ENCODE measurements at places on chromosomes 3 and 15. TPM values are rescaled to one million over a fixed set of nuclear protein-coding genes. Genes with fewer than 3 reads are reported as not detected.

DNA sequence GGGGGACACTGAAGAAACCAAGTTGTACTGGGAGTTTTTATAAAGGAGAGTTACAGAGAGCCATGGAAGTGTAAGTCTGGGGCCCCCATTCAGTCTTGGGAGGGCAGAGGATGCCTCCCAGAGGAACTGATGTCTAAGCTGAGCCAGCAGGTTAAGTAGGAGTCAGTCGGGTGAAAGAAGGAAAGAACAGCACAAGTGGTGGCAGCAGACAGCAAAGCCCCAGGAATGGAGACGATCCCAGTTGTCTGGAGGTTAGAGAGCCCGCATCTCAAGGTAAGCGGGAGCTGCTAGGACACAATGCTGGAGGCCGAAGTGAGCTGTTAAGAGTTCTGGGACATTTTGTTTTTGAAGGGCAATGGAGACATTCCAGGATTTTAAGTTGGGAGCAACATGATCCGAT lies 88.8 kb downstream of the TAMM41 start:
- no peak for DNase-seq

DNA sequence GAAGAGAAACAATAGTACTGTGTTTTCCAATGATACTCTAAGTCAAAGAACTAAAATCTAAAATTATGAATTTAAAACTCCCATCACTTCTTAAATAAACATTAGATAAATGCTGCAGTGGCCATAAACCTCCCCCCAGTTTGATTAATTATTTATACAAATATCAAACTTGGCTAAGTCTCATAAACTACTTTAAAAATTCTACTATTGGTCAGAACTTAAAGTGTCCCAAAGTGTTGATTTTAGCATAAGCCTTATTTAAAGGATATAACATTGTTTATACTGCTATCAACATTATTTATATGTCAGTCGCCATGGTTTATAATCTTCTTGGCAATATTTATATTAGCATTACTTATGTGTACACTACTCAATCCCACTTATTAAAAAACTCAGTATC lies 132.4 kb downstream of the SCAPER start:
- no peak for DNase-seq

DNA sequence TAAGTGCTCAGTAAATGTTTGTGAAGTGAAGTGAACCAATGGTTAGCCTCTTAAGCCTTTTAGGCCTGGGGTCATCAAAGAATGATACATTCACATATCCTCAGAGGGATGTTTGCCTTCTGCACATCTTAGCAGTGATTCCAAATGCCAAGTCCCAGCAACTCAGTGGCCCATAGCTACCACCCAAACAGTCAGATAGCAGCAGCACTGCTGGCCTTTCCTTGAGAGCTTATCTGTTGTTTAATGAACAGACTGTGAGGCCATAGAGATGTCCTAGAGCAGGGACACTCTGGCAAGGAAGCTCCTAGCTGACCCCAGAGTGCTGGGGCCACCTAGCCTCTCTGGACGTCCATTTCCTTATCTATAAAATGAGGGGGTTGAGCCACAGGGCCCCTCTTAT lies 86.8 kb downstream of the CYP19A1 start:
- DNase-seq = no peak

DNA sequence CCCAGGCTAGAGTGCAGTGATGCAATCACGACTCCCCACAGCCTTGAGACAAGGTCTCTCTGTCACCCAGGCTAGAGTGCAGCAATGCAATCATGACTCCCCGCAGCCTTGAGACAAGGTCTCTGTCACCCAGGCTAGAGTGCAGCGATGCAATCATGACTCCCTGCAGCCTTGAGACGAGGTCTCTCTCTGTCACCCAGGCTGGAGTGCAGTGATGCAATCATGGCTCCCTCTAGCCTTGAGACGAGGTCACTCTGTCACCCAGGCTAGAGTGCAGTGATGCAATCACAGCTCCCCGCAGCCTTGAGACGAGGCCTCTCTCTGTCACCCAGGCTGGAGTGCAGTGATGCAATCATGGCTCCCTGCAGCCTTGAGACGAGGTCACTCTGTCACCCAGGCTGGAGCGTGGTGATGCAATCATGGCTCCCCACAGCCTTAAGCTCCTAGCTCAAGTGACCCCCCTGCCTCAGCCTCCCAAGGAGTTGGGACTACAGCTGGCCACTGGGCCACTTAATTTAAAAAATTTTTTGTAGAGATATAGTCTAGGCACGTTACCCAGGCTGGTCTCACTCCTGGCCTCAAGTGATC lies 26.1 kb downstream of the TFRC start:
- DNase-seq = no peak

DNA sequence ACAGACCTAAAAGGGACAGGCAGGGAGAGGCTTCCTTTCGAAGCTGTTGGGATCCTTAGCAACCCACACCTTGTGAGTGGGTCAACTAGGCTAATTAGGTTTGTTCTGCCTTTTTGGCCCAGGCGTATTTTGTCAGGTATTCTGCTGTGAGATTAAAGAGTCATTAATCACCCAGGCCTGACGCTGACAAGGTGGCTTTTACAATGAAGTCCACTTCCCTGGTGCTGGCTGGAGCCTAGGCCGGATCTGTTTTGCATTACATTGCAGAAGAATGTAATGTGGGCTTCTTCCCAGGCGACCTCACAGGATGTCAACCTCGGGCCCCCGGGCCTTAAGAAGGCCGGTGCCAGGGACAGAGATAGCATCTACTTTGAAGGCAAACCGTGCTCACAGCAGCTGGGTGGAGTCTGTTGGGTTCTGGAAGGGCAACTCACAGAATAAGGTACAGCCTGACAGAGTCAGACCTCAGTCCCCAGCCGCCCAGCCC lies 76.9 kb downstream of the HES1 start:
- DNase-seq = no peak

HTR3E gene
- polyA plus RNA-seq = not detected

DNA sequence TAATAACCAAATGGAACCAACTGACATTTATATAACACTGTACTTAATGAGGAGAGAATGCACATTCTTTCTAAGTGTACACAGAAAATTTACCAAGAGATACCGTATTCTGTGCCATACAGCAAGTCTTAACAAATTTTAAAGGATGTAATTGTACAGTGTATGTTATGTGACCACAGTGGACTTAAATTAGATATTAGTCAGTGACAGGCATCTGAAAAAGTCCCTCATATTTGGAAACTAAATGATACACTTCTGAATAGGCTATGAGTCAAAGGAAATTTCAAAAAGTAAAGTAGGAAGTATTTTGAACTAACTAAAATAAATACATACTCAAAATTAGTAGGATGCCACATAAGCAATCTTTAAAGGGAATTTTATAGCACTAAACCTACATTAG lies 59.6 kb upstream of the P3H2 start:
- peak; percentile 88 for DNase-seq

- no peak for DNase-seq
Observed at GRCh38 chr15:24683736-24684135, 8.2 kb downstream of the NPAP1 start.

CFAP100 gene
- not detected for polyA plus RNA-seq

GRCh38 chr3:148711981-148712666 lies 14.4 kb downstream of the AGTR1 start:
- DNase-seq = no peak

ARGFX gene
- not detected for polyA plus RNA-seq

DNA sequence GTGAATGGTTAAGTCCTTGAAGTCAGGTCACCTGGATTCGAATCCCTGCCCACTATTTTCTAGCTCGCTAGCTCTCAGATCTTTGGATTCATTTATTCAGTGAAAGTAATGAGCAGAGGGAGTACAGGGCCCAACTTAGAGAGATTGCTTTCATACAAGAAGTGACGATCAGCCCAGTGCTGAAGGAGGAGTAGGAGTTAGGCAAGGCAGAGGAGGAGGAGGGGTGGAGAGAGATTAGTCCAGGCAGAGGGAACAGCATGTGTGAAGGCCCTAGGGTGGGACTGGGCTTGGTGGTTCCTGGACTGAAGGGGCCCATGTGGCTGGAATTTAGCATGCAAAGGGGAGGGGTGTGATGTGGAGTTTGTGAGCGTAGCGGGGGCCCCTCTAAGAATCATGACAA lies 3.8 kb upstream of the CHRNA5 start:
- no peak for DNase-seq

DNA sequence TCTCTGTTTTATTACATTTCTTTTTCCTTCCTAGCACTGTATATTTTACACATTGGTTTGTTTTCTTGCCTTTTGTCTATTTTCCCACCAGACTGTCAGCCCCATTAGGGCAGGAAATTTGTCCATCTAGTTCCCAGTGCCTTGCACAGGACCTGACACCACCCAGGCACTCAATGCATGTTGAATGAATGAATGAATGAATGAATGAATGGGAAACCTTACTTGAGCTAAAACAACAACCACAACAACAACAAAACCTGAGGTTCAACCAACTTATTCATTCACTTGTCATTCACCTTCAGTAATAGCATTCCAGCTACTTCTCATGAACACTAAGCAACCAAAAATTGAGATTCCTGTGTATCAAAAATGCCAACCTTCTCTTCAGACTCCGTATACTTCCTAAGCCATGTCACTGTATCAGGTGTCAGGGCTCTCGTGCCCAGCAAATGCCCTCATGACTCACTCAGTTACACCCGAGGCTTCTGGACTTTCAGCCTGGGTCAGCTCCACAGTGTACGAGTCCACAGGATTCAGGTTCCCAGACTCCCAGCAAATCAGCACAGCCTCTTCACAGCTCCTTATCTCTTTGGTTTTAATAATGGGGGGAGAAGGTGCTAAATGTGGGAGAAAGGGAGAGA lies 37.3 kb downstream of the FSD2 start:
- no peak for DNase-seq

DNA sequence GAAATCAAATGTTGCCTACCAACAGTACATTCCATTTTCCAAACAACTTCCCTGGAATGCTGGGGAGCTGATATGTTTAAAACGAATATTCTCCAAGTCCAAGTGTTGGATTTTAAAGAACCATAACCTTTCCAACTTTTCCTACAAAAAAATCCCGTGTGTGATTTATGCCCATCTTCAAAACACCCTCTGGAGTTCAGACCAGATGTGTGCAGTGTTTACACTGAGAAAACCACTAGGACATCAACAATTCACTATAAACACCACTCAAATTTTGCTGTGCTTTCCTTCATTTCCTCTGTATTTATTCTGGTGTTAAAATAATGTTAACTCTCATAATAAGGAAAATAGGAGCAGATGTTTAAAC lies 2.4 kb downstream of the VGLL4 start:
- no peak for DNase-seq

DNA sequence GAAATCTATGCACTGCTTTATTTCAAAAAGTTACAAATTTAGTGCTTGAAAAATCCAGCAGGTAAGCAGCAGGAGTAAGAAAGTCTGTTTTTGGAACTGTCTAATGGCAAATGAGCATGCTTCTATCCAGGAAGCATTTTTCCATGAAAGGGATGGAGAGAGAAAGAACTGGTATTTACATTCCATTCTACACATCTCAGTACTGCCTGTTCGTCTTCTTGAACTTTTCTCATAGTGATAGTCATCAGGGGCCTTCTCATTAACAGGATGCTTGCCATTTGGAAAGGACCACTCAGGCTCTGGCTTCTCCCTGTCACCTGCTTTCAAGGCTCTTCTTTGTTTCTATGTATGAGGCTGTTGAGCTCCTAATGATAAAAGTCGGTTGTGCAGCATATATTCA lies 267.3 kb upstream of the IL12A start:
- no peak for DNase-seq

DNA sequence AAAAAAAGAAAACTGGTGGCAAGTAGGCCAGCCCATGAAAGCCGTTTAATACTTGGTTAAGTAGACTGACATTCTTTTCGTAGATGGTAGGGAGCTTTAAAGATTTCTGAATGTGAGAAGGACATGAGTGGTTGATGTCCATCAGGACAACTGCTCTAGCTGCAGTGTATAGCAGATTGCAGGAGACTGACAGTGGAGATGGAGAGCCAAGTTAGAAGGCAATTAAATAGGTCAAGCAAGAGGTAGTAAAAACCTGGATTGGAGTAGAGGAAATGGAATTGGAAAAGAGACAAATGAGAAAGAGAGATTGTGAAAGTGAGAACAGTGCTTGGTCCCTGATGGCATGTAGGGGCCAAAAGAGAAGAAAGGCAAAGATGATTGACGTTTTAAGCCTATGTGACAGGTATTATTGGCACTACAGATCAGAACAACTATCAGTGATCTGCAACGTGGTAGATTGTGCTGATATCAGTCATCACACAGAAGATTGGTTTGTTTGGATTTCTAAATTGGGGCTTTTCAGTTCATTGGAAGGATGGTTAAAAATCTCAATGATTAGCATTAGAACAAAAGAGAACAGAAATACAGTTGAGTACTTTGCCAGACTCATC lies 74.0 kb downstream of the CNTN4 start:
- DNase-seq = no peak

FGD5 gene
- not detected for polyA plus RNA-seq

- DNase-seq = no peak
Observed at GRCh38 chr3:1131166-1131565, 38.3 kb downstream of the CNTN6 start.

TRIM59 gene
- 5.4 TPM for polyA plus RNA-seq

DNA sequence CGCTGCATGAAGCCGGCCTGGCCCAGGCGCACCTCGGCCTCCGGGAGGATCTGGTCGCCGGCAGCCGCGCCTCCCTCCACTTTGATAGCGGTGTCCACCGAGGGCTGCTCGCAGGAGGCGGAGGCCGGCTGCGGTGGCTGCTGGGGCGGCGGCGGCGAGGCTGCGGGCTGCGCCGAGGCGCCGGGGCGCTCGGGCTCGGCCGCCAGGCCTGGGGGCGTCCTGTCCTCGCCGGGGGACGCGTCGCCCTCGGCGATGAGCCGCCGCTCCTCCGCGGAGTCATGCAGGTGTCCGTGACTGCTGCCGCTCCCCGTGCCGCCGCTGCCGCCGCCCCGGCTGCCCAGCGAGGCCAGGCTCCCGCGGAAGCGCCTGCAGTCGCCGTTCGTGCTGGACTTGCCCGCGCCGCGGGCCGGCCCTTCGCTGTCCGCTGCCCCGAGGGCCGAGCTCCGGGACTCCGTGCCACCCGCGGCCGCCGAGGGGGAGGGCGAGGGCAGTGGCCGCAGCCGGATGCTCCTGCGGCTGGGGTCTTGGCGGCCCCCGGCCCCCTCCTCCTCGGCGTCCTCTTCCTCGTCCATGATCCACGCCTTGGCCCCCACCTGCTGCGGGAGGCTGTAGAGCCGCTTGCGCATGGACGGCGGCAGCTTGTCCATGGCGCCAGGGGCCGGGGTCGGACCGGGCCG lies 996 bp downstream of the HCN4 start:
- DNase-seq = no peak

MLF1 gene
- polyA plus RNA-seq = 11.6 TPM

SLC24A5 gene
- not detected for polyA plus RNA-seq

MYEF2 gene
- 3.3 TPM for polyA plus RNA-seq

ITIH1 gene
- not detected for polyA plus RNA-seq

DNA sequence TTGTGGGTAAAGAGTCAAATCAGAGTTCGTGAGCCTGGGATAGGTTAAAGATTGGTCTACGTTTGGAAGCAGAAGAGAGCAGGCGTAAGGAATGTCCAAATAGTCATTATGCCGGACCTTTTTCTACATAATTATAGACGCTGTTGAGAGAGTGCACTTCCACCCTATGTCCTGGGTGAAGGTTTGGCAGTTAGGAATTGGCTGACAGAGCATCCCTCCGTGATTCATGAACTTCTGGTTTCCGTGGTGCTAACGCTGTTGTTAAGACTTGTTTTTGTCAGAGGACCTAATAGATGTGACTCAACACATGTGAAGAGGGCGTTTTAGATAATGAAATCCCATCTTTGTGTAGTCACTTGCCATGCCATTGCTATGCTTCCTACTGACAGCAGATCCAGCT lies 1.1 kb downstream of the EAF1 start:
- peak; percentile 91 for DNase-seq

ITIH4 gene
- 0.35 TPM for polyA plus RNA-seq

- no peak for DNase-seq
Observed at GRCh38 chr15:65690778-65691177, 69.0 kb downstream of the SLC24A1 start.

GRCh38 chr3:21634112-21634511 lies 116.9 kb downstream of the ZNF385D start:
- DNase-seq = no peak

MKRN2OS gene
- 4.1 TPM for polyA plus RNA-seq

SLC22A13 gene
- polyA plus RNA-seq = not detected

All from foreskin keratinocyte (primary cell).